ENCODE measurements at places on chromosomes 2 and 18.

GRCh38 chr2:189658306-189659212 lies 2.7 kb upstream of the ASNSD1 start:
- no peak for DNase-seq

GRCh38 chr18:58386780-58387179 lies 242.1 kb downstream of the ALPK2 start:
- no peak for DNase-seq

- DNase-seq = no peak
These were observed 13.9 kb upstream of the DNPEP start for GRCh38 chr2:219401606-219402005.

DNA sequence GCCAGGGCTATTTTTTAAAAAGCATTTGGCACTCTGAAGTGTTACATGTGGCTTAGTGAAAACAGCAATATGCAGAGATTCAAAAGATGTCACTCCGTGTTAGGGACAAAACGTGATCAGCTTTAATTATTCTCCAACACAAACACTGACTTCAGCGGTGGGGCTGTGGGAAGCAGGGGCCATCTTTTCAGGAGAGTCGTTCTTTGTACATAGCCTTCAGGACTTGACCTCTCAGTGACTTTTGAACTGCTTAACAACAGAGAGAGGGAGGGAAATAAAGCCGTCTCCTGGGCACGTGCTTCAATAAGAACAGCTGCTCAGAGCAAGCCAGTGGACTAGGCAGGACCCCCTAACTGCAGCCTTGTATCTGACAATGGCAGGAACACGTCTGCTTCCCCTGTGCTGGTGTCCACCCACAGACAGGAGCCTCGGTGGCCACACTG lies 95.0 kb upstream of the HDAC4 start:
- DNase-seq = no peak

DNA sequence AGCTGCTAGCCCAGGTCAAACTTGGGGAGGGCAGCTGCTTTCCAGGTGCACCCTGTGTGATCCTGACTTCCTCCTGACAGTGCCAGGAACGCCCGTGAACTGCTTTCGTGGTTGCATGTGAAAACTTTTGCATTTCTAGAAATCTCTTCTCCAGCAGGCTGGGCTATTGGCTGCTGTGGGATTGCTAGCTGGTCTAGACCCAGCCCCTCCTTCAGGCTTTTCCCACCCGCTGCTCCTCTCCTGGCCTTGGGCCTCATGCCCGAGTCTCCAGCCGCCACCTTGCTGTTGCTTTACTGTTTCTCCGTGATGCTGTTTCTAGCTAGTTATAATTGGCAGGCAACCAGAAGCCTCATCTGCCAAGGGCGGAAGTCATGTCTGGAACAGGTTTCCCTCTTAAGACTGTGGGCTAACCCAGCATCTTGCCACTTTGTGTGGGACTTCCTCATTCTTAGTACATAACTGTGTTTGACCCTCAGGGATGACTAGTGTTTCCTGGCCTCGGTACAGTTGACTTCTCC lies 27.0 kb upstream of the MGAT4A start:
- DNase-seq = peak; percentile 17

DNA sequence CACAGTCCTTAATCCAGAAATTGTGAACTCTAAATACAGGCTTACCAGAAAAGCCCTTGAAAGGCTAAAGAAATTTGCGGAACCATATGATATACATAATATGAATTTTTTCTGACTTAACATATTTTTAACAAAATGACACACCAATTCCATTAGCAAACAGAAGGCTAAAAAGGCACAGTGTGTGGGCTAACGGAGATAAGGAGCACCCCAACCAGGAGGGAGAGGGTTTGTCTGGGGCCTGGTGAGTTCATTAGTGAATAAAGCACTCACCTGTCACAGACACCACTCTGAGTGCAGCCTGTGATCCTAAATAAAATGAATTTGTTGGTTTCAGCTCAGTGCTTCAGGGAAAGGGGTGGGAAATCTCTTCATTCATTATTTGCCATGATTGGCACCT lies 2.7 kb upstream of the FECH start:
- no peak for DNase-seq

GRCh38 chr18:51195451-51196117 lies 1.9 kb downstream of the MEX3C start:
- no peak for DNase-seq
